ENCODE measurements at places on chromosomes 5 and 9.

- DNase-seq = no peak
Measured at GRCh38 chr5:157203417-157203816, 22.8 kb downstream of the ITK start.

DNA sequence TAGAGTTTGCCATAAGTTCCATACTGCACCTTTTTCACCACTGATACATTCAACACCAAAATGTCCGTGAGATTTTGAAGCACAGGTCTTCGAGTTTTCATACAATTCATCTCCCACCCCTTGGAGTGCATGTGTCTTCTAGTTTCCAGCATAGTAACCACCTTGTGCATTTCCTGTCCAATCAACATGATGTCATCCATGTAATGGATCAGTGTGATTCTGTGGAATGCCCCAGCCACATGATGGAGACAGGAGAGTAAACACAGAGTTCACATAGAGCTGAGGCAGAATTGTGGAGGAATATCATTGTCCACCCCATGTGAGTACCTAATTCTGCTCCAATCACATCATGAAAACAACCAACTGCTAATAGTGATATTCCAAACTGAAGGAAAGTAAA is 441.5 kb upstream of the CDH6 start:
- no peak for DNase-seq

DNA sequence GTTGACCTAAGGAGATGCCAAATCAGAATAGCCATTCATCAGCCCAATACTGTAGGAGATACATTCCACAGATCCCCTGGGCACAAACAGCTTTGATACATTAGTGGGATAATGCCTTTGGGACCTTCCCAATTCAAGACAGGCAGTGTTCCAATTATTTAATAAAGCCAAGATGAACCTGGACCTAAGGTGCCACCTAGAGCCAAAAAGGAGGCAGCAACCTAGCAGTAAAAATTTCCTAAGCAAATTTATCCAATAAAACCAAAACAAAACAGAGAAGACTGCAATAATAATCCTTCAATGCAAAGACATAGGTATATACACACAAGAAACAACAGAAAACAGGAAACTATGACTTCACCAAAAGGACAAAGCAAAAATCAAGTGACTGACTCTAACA is 253.0 kb downstream of the HINT1 start:
- DNase-seq = no peak

DNA sequence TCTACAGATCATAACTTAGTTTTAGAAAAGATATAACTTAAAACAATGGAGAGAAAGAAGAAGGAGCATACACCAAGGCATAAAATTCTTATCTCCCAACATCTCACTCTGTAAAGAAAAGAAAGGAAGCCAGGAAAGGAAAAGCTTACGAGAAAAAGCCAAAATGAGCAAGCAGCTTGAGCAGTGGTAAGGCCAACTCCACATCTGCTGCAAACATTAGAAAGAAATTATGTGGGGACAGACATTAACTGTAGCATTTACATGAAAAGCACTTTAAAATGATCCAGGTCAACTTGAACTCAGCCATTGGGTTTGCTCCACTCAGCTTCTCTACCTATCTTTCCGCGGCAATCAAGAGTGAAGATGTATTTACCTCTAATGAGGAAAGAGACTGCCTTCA is 176.9 kb downstream of the BNC2 start:
- DNase-seq = no peak

GRCh38 chr9:131693651-131694597 is 46.0 kb downstream of the RAPGEF1 start:
- DNase-seq = no peak

- DNase-seq = no peak
Measured at GRCh38 chr9:117290306-117290840, 124.5 kb downstream of the ASTN2 start.

DNA sequence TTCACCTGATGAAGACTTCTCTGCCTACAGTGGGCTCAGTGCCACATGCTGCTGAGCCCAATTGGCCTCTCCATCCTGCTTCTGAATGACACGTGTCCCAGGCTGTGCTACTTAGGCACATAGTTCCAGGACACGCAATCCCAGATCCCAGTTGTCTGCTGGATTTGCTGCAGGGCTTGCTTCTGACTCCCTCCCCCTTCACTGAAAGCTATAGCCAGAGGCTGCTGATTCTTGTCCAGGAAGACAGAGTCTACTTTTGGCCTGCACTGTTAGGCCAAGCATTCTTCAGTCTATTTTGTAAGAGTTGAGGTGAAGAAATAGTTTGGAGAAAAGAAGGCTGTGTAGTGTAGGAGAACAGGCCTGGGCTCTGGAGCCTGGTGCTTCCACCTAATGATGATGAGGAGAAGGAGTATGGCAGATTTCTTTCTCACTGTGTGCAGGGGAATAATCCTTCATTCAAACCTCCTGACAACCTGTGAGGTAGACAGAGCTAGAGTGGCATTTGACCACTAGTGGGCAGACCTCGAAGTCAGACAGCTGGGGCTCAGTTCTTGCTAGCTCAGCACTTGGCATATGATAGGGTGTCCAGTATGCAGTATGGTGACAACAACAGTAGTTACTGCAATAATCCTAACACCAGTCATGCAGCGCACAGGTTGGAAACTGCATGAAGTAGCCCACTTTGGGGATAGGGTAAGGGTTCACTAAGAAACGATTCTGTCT is 19.5 kb upstream of the ASPN start:
- no peak for DNase-seq

Data from GM12892 (cell line).